ENCODE measurements at places on chromosomes 2 and 18. TPM values are rescaled to one million over a fixed set of nuclear protein-coding genes. Genes with fewer than 3 reads are reported as not detected.
A peak's percentile ranks its signal among the peaks of the same experiment; 100 is the strongest.

Gene CCDC68
- polyA plus RNA-seq: 3.9 TPM

DNA sequence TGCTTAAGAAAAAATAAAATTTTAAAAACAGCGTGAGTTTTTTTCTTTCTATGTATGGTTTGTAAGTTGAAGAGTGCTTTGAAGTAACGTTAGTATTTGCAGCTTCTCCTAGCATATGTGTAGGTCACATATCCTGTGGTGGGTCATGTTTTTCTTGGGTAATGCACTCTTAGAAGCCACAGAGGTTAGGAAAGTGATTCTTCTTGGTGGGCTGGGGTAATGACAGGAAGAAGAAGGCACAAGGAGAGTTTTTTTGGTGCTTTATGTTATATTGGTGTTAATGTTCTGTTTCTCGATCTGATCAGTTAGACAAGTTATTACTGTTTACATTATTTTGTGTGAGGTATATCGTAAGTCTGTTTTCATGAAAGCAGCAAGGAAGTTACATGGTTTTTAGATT is 109.0 kb downstream of the ICA1L start:
- no peak for DNase-seq

- peak; percentile 90 for DNase-seq
These were observed 31.6 kb downstream of the KCNK3 start for GRCh38 chr2:26723991-26724750.

DNA sequence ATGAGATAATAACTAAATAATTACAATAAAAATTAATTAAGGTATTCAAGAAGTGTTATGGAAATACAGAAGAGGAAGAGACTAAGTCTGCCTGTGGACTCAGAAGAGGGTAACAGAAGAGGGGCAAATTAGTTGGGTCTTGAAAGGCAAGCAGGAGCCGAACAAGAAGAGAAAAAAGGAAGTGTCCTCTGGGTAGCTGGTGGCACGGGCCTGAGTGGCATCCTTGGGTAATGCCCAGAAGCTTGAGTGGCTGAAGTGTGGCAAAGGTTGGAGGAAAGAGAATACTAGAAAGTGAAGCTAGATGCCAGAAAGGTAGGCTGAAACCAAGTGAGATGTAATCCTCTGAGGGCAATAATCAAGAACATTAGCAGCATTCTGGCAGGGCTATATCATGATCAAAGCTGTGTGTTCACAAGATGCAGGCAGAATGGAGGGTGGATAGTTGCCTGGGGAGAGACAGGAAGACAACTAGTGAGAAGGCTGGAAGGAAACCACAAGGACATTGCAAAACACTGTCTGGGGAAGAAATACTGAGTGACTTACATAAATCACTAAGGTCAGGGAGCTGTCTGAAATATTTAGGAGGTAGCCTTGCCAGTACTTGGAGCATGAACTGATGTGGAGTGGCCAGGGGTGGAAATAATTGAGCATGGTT is 16.2 kb downstream of the DOCK10 start:
- no peak for DNase-seq

GRCh38 chr18:58077329-58077728 is 33.3 kb downstream of the NEDD4L start:
- no peak for DNase-seq

Gene REG3A
- 167 TPM for polyA plus RNA-seq

- DNase-seq: no peak
These were observed 86.5 kb downstream of the LIPG start for GRCh38 chr18:49648326-49648725.

DNA sequence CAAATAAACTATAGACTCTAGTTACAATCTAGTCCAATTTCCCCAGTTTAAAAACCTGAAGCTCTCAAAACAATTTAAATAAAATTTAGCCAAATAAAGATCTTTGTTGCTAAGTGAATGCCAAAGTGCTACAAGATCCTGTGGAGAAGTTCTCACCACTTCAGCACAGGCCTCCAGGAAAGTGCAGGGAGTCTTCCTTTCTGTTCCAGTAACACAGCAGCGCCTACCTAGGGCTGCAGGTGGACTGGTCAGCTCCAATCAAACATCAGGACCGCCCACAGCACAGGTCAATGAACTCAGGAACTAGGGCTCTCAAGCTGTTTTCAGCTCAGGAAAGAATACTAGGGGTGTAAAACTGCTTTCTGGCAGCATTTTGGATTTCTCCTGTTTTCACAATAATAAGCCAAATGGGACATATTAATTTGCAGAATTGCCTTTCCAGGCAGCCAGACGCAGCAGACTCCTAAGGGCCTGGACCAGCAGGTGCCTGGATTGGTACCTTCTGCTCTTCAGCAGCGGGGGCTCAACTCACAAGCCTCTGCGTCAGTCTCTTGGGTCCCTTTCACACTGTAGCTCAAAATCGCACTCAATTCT is 1.5 kb downstream of the FAM110C start:
- DNase-seq: peak; percentile 70

DNA sequence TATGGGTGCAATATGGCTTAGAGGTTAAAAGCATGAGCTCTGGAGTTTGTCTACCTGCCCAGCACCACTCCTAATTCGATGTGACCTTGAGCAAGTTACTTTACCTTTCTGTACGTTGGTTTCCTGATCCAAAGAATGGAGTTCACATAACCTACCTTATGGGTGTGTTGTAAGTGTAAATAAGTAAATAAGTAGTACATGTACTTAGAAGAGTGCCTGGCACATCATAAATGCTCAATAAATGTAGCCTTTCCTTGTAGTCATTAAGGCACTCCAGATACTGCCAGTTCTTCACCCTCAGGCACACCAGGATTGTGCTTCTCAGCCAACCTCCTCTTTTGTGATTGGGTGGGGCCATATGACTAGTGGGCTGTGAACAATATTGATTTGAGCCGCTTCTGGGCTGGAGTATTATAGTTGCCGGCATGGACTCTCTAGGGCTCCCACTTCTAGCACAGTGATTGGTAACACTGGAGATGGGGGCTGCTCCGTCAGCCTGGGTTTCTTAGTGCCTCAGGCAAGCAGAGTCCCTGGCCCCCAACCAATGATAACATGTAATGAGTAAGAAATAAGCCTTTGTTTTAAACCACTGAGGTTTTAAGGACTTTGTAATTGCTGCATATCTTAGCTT is 101.7 kb upstream of the NOSTRIN start:
- no peak for DNase-seq

DNA sequence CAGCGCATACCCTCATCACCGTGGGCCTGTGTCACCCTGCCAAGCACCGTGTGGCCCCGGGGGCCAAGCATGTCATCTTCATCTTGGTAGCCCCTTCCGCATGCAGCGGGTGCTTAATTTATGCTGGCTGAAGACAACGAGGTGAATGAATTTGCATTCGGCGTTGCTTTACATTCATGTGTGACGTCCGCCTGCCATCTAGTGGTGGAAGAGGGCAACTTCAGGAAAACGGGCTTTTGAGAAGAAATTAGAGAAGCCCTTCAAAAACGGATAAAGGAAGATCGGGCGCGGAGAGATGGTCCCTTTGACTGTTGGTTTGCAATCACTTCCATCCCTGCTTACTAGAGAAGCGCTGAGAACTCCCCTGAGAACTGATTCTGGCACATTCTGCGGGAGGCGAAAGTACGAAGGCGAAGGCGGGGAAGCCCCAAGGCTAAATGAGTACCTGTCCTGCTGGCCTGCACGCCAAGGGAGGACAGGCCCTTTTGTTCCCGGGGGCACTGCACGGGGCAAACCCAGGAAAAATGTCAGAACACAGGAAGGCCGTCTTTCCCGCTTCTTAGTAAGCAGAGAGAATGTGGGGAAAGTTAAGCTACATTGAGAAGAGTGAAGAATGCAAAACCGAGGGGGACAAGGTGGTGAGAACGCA is 145.9 kb downstream of the ZNF516 start:
- peak; percentile 78 for DNase-seq

- DNase-seq: peak; percentile 64
These were observed 237.4 kb upstream of the SMAD2 start for GRCh38 chr18:48167897-48168253.

DNA sequence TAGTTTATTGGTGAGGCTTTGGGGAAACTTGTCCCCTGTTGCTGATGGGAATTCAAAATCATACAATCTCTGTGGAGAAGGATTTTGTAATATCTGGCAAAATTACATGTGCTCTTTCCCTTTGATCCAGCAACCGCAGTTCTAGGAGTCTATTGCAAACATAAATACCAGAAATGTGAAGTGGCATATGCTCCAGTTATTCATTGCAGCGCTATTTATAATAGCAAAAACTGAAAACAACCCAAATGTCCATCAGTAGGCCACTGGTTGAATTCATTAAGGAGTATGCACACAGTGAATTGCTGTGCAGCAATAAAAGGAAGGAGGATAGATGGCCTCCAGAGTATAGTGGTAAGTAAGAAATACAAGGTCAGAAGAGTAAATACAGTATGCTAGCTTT is 76.5 kb downstream of the HNRNPLL start:
- DNase-seq: no peak

Gene SH3RF3
- 3.5 TPM for polyA plus RNA-seq

- DNase-seq: no peak
These were observed 1.0 kb downstream of the PSTPIP2 start for GRCh38 chr18:46070815-46071652.

Gene SPEG
- polyA plus RNA-seq: 21.9 TPM

- no peak for DNase-seq
These were observed 35.8 kb downstream of the GREB1 start for GRCh38 chr2:11569636-11570035.

DNA sequence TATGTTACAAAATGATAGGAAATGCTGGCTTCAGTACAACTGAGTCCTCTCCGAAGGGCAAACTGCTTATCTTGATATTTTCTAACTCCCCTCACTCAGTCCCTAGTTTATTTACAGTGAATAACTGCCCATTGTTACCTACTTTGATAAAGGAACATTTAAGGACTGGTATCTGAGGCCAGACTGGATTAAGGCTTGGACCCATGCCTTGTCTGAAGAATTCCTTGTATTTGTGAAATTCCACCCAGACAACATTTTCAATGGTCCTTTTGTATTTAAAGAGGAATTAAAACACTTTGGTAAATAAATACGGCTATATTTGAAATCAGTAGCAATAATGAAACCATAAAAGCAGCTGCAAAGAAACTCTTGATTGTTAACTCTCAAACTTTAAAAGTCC is 58.3 kb downstream of the PELI1 start:
- no peak for DNase-seq

Gene AOX1
- polyA plus RNA-seq: 17.8 TPM

DNA sequence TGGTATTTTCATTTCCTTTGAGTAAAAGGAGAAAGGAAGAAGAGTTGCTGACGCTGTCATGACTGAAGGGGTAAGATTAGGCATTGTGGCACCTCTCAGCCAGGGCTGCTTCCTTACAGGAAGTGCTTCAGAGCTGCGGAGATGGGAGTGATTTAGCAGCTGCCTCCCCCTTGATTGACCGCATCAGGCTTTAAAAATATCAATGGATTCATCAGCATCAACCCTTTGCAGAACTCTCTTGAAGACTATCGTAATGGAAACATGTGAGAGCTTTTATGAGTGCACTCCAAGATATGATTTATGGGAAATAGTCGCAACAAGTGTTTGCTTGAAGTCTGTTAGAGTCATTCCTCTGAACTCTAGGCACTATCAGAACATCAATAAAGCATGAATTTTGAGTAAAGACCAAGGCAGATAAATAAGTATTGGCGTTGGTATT is 141.1 kb downstream of the CSRNP3 start:
- no peak for DNase-seq

- no peak for DNase-seq
These were observed 107.9 kb downstream of the ALPK2 start for GRCh38 chr18:58520969-58521368.

Gene ALS2
- polyA plus RNA-seq: 4.8 TPM

- no peak for DNase-seq
These were observed 173.3 kb downstream of the ANKRD44 start for GRCh38 chr2:197137231-197137630.

DNA sequence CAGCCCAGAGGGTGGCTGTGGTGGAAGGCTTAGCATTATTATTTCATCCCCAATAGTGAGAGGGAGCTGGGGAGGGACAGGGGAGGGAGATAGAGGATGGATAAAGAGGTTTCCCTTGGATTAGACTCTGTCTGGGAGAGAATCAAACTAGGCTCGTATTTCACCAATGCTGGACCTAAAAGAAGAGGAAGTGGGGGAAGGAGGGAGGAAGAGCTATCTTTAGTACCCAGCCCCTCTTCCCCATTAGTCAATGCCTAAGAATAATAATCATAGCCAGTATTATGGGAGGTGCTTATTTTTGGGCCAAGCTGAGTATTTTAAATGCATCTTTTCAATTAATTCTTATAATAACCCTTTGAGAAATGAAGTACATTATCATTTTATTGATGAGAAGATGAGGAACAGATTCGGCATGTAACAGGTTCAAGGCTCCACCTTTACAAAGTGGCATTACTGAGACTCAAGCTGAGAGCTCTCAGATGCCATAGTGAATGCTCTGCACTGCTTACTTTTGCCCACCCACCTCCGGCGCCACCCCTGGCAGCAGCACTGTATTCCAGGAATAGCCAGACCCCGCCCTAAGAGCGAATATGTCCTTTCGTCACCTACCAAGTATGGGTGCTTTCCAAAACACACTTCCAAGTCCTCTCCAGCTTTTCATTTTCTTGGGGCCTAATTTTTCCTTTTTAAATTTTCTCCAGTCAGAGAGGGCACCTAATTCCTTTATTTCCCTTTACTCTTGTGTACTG is 21.0 kb downstream of the PAX8 start:
- DNase-seq: no peak

Gene PROC
- polyA plus RNA-seq: 3.2 TPM

Gene CFAP53
- 1.3 TPM for polyA plus RNA-seq

Gene MYO3B
- 0.38 TPM for polyA plus RNA-seq

DNA sequence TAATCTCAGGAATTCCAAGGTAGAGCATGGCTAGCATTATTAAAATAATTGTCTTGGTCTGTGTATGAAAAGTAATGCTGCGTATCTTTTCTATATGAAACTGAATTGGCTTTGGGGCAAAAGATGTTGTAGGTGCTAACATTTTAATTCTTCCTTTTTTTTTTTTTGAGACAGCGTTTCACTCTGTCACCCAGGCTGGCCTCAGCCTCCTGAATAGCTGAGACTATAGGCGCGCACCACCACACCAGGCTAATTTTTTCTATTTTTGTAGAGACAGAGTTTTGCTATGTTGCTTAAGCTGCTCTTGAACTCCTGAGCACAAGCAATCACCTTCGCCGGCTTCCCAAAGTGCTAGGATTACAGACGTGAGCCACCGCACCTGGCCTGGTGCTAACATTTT is 172.6 kb upstream of the STON1 start:
- DNase-seq: no peak

Gene CFC1
- polyA plus RNA-seq: 385 TPM

GRCh38 chr2:216426938-216427337 is 14.7 kb downstream of the SMARCAL1 start:
- DNase-seq: no peak

DNA sequence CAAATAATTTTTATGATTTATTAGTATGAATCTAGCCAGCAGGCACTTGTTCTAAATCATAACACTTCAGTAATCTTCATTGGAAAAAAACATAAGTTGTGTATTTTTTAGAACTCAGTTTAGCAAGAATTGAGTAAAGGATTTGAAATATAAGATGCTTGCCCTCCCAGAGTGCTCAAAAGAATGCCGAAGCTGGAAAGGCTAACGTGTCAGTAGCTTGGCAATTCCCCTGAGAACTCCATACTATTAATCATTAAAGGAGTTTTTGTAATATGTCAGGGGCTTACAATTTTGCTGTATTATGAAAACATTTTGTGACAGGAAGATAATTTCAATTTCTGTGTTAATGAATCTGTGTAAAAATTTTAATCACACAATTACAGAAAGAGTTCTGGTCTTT is 122.7 kb downstream of the GULP1 start:
- no peak for DNase-seq

Gene KYNU
- polyA plus RNA-seq: 0.40 TPM

Data from pancreas (tissue), 10 donors.